ENCODE measurements at places on chromosomes 2 and 18. TPM values are rescaled to one million over a fixed set of nuclear protein-coding genes. Genes with fewer than 3 reads are reported as not detected.

- no peaks in the 10 kb centered on the region for H3K36me3 ChIP-seq
- peak overlapping the region; percentile 49 for H3K4me3 ChIP-seq
- H3K27me3 ChIP-seq: no peaks in the 10 kb centered on the region
- H3K27ac ChIP-seq: peak overlapping the region; percentile 67
- peak; percentile 66 for DNase-seq
These were observed 163.4 kb downstream of the LDLRAD4 start for GRCh38 chr18:13381944-13382365.

The SCN2A gene
- total RNA-seq: 8.2 TPM

The CPLX4 gene
- not detected for total RNA-seq

DNA sequence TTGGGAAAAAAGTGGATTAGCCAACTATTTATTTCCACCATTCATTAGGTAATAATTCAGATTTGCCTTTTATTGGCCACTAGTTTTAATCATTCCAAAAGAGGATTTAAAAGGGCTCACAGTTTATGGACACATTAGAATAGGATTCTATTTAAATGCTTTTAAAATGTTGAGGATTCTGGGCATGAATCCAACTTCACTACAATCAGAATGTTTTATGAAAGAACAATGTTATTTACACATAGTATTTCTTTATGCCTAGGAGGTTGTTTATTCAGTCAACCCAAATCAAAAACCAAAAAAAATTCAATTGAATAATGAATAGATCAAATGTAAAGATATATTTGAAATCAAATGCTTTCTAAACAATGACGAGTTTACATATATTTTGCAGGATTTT, 232.2 kb downstream of the GULP1 start:
- no peaks in the 10 kb centered on the region for H3K27me3 ChIP-seq
- H3K36me3 ChIP-seq: no peaks in the 10 kb centered on the region
- DNase-seq: no peak
